ENCODE measurements at places on chromosomes 6 and 20. TPM values are rescaled to one million over a fixed set of nuclear protein-coding genes. Genes with fewer than 3 reads are reported as not detected.

DNA sequence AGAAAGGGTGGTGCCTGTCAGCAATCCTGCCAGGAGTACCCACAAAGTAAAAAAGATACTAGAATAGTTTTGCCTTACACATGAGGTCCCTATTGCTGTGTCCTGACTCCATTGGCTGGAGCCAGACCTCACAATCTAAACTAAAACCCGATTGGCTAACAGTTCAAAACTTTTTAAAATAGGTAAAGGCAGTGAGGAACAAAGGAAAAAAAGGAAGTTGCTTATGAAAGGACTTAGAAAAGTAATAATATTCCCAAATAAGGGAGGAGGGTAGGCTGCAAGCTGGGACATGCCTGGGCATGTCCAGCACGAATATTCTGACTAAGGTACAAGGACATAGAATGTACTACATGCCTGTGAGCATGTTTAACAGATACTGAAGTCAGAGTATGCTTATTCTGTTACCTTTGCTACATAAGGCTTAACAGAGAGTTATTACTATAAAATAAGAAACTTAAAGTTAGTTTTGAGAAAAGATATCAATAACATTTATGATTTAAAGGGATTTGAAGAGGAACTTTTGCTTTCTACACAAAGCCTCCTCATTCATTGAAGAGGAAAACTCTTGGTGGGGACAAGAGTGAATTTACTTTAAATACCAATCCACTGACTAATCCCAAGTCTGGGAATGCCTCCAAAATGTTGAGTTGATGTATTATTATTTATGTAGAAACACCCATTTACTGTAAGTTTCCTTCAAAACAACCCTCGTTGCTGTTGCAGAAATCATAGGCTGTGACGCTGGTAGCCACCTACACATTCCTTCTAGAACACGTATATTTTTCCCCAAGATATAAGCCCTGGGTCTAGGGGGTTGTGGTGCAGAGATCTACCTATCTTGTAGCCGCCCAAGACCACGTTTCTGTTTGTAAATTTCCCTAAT, 8.2 kb upstream of the MTHFD1L start:
- no peak for DNase-seq

The GLP1R gene
- not detected for polyA plus RNA-seq

DNA sequence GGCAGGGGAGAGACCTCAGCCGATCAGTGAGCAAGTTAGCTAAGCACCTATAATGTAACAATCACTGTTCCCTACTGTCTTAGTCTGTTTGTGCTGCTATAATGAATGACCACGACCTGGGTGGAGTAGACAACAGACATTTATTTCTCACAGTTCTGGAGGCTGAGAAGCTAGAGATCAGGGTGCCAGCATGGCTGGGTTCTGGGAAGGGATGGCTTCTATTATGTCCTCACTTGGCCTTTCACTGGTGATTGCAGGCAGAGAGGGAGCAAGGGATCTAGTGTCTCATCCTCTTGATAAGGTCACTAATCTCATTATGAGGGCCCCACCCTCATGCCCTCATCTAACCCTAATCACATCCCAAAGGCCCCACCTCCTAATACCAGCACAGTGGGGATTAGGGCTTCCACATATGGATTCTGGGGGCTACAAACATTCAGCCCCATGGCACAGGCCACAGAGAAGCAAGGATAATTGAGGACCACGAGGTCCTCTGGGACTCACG, 162.5 kb downstream of the CD83 start:
- DNase-seq = no peak

The MYLK4 gene
- polyA plus RNA-seq = not detected

- DNase-seq = no peak
Observed at GRCh38 chr6:144341831-144342527, 56.8 kb downstream of the UTRN start.

- DNase-seq = no peak
Observed at GRCh38 chr6:71621918-71622519, 264.3 kb upstream of the RIMS1 start.

- DNase-seq = no peak
Observed at GRCh38 chr6:72619883-72620696, 1.8 kb upstream of the KCNQ5 start.
